Muscle of arm (tissue), 14 donors: ENCODE measurements at places on chromosomes 12 and 14. TPM values are rescaled to one million over a fixed set of nuclear protein-coding genes. Genes with fewer than 3 reads are reported as not detected.
A peak's percentile ranks its signal among the peaks of the same experiment; 100 is the strongest.

DNA sequence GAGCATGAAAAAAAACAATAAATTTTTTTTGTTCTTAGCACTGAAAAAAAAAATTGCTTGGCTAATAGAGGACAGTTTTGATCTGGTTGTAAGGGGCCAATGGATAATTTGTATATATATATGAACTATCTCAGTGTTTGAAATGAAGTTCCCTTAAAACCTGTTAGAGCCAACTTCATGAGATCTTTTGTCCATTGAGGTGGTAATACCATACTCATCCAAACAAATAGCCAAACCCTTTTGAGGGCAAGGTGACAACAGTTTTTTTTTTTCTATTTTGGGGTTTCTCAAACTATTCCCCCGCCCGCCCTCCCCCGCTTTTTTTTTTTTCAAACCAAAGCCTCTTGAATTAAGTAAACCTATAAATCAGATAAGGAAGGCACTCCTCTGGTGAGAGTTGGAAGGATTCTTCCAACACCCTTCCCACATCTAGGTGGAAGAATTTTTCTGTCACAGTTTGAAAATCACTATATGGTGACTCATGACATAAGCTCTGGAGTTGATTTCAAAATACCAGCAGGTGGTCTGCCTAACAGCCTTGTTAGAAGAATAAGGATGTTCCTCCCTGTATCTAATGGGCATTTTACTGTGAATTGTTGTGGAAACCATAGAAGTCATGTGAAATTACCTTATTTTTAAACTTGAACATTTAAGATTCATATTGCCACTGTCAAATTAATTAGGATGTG lies 10.2 kb downstream of the ARHGAP5 start:
- no peak for DNase-seq

GRCh38 chr12:45705404-45705803 lies 24.1 kb upstream of the ARID2 start:
- no peak for DNase-seq

- DNase-seq = no peak
Measured at GRCh38 chr12:78420991-78421390, 443.6 kb upstream of the SYT1 start.

GRCh38 chr12:63994704-63995103 lies 150.2 kb downstream of the SRGAP1 start:
- peak; percentile 75 for DNase-seq

NRL gene
- polyA plus RNA-seq = 0.82 TPM

GRCh38 chr12:123601602-123602489 lies at the start of gene DDX55:
DDX55 (plus strand) TSS chr12:123602099; CDS start chr12:123602149, 50 bp downstream.
- DNase-seq = peak; percentile 90

- DNase-seq = peak; percentile 15
Measured at GRCh38 chr12:75781532-75782046, 250.0 kb downstream of the PHLDA1 start.

SLC15A5 gene
- not detected for polyA plus RNA-seq

TPPP2 gene
- polyA plus RNA-seq = 0.59 TPM
